ENCODE measurements at places on chromosomes 11 and 22.

- DNase-seq, result no peak
These were observed 202.6 kb upstream of the TMEM45B start for GRCh38 chr11:129613071-129613470.

- DNase-seq, result no peak
These were observed 54.6 kb downstream of the CTSC start for GRCh38 chr11:88282747-88283515.

GRCh38 chr11:47317064-47317828 lies 35.3 kb downstream of the MYBPC3 start:
- no peak for DNase-seq

- no peak for DNase-seq
These were observed 57.6 kb upstream of the CRYBB3 start for GRCh38 chr22:25142102-25142501.

DNA sequence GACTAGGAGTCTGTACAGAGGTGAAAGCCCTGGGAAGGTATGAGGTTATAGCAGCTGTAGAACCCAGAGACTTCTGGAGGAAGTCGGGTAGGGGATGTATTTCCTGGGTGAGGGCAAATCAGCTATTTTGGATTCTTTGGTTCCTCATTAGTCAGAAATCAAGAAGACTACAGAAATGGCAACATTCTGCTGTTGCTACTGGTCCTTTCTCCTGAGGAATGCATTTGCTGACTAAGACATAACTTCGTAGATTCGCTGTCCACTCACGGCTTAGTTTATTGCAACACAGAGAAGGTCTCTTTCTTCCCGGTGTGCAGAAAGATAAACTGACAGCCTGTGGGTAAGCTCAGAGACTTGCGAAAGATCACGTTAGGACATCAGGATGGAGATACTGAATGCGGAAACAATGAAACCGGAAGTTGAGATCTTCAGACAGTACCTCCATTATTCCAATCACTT lies 25.3 kb upstream of the SESN3 start:
- DNase-seq, result no peak

GRCh38 chr11:93059117-93059957 lies 89.9 kb downstream of the MTNR1B start:
- DNase-seq, result no peak

- DNase-seq, result no peak
These were observed 20.3 kb upstream of the MICAL2 start for GRCh38 chr11:12090061-12090591.

DNA sequence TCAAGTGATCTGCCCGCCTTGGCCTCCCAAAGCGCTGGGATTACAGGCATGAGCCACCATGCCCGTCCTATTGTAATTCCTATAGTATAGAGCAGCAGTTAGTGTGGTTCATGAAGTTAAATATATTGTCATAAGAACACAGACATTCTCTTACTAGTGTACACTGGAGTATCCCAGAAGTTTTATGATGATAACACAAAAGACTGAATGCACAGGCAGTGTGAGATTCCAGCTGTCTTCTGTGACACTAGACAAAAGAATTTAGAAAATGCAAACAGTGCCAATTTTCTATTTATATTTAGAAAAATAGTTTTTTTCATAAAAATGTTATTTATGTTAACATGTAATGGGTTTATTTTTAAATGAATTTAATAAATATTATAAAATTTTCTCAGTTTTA lies 39.4 kb upstream of the RBX1 start:
- DNase-seq, result no peak

GRCh38 chr11:122405547-122406341 lies 249.8 kb upstream of the UBASH3B start:
- no peak for DNase-seq
